ENCODE measurements at places on chromosomes 4 and X.

DNA sequence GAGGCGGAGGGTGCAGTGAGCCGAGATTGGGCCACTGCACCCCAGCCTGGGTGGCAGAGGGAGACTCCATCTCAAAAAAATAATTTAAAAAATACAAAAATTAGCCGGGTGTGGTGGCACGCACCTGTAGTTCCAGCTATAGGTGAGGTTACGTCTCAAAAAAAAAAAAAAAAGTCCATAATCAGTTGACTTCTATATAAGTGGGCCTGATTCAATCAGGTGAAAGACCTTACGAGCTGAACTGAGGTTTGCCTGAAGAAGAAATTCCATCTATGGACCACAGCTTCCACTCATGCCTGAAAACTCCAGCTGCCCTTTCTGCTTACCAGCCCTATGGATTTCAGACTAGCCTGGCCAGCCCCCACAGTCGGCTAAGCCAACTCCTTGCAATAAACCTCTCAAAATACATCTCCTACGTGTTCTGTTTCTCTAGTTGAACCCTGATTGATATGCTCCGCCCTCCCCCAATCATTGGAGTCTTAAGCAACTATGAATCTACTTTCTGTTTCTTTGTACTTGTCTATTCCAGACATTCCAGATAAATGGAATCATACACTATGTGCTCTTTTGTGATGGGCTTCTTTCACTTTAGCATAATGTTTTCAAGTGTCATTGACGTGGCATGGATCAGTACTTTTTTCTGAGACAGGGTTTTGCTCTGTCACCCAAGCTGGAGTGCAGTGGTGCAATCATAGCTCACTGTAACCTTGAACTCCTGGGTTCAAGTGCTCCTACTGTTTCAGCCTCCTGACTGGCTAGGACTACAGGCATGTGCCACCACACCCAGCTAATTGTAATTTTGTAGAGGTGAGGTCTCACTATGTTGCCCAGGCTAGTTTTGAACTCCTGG is 36.6 kb downstream of the SAT1 start:
- DNase-seq = no peak

DNA sequence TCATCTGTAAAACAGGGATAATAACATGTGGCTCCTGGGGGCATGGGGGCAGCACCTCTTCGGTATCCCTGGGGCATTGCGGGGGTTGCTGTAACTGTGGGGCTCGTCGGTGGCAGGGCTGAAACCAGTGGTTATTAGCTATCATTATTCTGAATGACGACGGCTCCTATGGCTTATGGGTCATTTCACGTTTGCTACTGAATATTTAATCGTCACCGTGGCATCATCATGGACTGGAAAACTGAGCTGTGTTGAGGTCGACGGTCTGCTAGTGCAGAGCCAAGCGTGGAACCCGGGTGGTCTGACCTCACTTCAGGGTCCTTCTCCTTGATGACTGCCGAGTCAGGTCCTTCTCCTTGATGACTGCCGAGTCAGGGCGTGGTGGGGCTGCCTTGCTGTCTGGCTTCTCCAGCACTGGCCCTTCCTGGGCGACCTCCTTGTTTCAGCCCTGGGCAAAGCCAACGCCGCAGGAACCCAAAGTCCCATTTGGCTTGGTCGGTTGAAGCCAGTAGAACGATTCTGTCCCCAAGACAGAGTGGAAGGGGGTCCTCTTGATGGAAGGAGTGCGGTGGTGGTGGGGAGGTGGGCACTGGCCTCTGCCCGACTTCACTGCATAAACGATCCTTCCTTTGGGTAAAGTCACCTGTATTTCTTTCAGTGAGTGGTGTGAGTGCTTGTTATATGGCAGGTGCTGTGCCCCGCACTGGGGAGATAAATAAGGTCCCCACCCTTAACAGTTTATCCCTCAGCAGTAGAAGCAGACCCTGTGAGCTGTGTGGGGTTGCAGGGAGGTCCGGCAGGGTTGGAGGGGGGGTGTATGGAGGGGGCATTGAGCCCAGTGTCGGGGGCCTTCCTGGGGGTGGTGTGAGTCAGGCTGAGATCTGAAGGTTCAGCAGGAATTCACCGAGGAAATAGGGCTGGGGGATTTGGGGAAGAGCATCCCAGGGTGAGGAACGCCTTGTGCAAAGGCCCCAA is 40.8 kb downstream of the PSAPL1 start:
- no peak for DNase-seq

GRCh38 chr4:154720618-154721267 is 23.1 kb upstream of the LRAT start:
- no peak for DNase-seq

- no peak for DNase-seq
Observed at GRCh38 chr4:82282875-82283274, 90.9 kb downstream of the HNRNPD start.

- DNase-seq = no peak
Observed at GRCh38 chr4:148162991-148163390, 279.2 kb downstream of the NR3C2 start.

DNA sequence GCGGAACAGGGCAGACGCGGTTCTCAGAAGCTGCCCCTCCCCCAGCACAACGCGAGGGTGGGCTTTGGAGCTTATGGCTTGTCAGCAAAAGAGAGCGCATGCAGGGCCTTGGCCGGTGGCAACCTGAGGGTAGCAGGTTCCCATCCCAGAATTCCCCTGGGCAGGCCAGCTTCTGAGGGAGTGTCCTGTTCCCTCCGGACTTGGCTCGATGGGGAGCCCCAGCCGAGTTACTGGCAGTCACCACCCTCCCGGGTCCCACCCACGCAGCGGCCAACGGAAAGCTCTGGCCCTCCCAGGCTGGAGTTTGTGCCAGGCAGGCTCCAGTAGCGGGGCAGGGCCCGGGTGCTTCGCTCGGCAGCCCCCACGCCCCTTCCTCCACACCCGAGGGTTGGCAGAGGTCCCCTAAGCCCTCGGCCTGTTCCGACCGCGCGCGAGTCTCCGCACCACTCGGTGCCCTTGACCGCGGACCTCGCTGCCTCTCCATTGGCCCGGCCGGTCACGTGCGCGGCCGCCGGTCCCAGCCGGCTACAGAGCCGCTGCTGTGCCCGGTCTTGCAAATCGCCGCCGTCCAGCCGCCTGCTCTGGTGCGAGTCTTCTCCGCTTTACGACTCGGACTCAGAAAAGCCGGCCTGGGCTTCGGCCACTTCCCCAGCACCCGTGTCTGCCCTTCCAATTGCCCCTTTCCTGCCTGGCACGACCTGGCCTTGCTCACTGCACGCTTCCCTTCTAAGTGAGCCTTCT is 20.9 kb upstream of the MTM1 start:
- no peak for DNase-seq

DNA sequence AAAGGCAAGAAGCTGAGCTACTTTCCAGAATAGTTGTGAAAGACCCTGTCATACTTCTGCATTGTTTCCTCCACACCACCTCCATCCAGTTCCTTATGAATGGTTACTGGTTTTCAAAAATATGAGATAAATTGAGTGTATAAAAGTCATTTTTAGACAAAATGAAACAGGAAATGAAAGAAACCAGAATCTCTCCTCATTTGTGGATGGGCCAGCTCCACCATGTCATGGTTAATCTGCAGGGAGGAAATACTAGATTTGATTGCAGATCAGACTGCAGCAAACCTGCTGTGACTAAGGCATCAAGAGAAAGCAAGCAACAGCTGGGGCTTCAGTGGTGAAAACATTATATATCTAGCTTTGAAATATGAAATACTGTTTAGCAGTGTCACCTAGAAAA is 23.8 kb downstream of the F9 start:
- no peak for DNase-seq

DNA sequence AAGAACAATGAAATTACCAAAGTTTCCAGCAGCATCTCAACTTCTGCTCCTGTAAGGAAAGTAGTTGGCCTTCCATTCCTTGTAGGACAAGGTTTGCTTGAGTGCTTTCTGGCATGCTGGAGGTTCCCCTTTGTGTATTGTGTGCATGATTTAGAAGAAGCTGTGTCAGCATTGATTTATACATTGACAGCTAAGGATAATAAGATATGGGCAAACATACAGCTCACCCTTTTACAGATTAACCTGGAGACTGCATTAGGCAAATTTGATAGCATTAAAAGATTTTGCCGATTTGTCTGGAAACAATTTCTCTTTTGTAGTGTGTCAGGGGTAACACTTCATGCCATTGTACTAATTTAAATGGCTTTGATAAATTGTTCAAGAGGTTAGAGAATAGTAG is 221.8 kb upstream of the PACRGL start:
- no peak for DNase-seq

DNA sequence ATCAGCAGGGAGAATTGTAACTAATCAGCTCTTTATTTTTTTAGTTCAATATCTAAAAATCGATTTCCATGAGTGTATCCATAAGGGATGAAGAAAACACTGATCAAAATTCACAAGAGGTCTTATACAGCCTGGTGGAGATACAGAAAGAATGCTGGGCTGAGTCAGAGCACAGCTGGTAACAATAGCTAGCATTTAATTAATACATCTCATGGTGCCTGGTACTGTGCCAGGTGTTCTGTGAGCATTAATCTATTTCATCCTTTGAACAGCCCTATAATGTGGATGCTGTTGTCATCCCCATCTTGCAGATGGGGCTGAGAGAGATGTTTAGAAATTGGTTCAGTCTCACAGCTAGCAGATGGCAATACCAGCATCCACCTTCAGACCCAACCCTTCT is 250.9 kb upstream of the RPS6KA3 start:
- DNase-seq = no peak

- DNase-seq = peak; percentile 71
Observed at GRCh38 chr4:113499696-113500095, 261.8 kb downstream of the CAMK2D start.

- DNase-seq = no peak
Observed at GRCh38 chrX:47098338-47099094, 20.3 kb downstream of the RGN start.

GRCh38 chrX:28880136-28880535 is 292.9 kb downstream of the IL1RAPL1 start:
- no peak for DNase-seq

- DNase-seq = no peak
Observed at GRCh38 chrX:18422886-18423285, 2.5 kb upstream of the CDKL5 start.

GRCh38 chr4:78297116-78297800 is 240.1 kb downstream of the FRAS1 start:
- DNase-seq = no peak

- DNase-seq = no peak
Observed at GRCh38 chrX:108117988-108118387, 26.4 kb downstream of the ATG4A start.

DNA sequence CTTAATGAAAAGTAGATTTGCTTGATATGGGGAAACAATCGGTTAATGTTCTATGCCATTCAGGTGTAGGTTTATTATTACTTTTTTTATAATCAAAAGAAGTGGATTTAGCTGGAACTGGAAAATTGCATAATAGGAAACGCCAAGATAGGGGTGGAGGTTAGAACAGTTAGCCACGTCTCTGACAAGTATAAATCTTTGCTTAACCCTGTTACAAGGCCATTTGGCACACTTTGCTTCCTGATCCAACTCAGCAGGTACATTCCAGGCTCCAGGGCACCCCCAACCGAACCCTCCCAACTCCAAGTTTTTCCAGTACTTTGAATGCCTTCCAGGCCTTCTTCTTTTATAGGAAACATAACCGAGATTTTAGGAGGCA is 50.6 kb upstream of the ACSL4 start:
- DNase-seq = no peak

DNA sequence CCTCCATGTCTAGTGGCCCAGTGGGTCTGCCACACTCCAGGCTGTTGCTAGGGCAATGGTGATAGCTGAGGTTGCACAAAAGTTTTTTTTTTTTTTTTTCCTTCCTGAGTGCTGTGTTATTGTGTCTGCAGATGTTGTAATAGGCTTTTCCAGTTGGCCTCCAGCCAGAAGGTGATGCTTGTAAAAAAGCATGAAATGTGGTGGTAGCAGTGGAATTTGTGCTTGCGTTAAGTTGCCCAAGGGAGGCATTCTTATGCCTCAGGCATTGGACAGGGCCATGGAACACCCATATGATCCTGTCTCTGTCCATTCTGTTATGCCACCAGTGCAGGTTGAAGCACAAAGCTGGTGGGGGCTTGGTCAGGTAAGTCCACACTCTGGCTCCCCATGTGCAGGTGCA is 660.5 kb upstream of the SPANXN1 start:
- DNase-seq = no peak

GRCh38 chr4:70754990-70755688 is 33.4 kb downstream of the RUFY3 start:
- no peak for DNase-seq

DNA sequence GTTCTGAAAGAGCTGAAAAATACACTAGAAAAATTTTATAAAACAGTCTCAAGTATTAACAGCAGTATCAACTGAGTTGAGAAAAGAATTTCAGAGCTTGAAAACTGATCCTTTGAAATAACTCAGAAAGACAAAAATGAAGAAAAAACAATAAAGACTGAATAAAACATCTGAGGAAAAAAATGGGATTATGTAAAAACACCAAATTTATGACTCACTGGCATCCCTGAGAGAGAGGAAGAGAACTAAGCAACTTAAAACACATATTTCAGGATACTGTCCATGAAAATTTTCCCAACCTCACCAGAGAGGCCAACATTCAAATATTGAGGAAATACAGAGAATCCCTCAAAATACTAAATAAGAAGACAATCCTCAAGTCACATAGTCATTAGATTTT is 22.9 kb downstream of the PABPC4L start:
- DNase-seq = no peak

DNA sequence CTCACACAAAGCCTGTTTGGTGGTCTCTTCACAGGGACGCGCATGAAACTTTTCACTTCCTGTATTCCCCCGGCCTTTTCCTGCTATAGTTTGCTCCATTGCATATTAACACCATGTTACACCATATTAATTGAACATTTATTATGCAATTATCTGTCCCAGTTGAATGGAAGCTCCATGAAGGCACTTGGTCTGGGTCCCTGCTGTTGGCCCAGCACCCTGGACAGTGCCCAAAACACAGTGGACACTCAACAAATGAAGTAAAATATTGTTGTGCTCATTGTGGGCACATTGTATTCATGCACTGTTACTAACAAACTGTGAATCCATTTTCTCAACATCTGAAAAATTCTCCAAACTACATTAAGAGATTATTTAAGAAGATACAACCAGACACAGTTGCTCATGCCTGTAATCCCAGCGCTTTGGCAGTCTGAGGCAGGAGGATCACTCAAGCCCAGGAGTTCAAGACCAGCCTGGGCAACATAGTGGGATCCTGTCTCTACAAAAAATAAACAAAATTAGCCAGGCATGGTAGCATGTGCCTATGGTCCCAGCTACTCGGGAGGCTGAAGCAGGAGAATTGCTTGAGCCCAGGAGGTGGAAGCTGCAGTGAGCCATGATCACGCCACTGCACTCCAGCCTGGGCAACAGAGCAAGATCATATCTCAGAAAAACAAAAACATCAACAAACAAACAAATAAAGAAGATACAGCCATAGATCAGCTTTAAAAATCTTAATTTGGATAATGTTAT is 292.7 kb upstream of the TENM3 start:
- DNase-seq = no peak

Measured in AG04450 (cell line).